NCI-H187 treated with DMSO at 0.1 percent for 48 hours (cell line): ENCODE measurements at places on chromosomes 5 and 9.

- no peak for DNase-seq
Measured at GRCh38 chr9:33351547-33351946, 50.8 kb downstream of the AQP7 start.

- no peak for DNase-seq
Measured at GRCh38 chr5:58751222-58751837, 168.5 kb downstream of the RAB3C start.

DNA sequence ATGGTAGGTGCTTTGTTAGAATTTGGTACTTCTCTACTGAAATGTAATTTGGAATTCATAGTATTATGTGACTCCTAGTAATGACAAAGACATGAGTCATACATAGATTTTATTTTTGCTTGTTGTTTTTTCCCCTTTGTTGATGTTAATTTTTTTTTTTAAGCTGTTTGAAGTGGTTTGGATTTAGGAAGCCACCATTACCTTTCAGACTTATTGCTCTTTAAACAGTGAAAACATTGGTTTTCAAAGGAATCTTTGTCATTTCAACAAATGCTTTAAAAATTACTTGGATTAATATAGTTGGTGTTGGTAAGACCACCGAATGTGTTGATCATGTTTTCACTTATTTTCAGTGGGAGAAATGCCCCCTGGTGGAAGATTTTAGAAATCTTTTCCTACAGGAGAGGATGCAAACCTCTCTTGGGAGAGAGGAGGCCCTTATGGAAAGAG lies 170.1 kb upstream of the PITX1 start:
- DNase-seq: no peak

DNA sequence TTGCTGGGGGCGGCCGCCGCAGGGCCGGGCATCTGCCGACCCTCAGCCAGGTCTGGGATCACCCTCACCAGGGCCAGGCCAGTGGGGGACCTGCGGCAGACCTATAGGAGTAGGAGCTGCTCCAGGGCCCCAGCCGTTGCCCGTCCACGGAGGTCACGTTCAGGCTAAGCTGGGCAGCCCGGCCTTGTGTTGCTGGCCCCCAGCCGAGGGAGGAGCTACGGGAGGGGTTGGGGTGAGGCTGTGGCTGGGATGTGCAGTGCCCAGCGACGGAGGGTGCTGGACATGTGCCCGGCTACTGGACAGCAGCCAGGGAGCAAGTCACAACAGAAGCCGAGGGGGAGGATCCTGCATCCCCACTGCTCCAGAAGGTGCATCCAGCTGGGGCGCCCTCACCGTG lies 39.6 kb upstream of the SLC6A19 start:
- no peak for DNase-seq

DNA sequence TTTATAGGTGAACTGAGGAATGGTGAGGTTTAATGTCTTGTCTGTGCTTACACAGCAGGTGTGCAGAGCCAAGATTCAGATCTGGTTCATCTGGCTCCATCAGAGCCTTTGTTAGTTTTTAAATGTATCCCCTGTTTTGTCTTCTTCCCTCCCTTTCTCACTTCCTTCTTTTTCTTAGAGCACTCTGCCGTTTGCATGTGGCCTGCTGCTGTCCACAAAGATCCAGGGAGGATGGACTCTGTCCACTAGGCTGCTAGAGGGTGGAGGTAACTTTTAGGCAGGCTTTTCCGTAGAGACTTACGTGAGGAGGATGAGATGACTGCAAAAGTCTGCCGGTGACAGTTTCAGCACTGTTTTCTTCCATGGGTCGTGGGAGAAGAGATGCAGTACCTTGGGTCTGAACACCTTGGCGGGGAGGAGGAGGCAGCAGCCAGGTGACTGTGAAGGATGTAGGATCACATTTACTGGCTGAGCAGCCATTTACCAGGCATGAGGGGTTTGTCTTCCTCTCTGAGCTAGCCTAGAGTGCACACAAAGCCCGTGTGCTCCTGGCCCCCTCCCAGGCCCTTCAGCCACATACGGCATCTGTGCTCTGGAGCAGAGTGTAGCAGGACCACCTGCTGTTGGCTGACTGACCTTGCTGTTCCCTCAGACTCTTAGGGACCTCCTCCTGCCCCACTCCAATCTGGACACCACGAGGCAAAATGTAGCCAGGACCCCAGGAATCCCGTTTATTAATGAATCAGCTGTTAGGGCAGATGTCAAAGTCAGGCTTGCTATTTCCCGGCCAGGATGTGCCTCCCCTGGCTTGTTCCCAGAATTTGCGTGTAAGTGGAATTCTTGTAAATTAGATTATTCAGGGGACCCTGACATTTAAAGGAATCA lies 1.8 kb downstream of the NTMT1 start:
- DNase-seq: no peak

GRCh38 chr5:173451031-173451430 lies 122.8 kb upstream of the STC2 start:
- no peak for DNase-seq

GRCh38 chr5:6411141-6411540 lies 32.8 kb upstream of the MED10 start:
- DNase-seq: no peak

DNA sequence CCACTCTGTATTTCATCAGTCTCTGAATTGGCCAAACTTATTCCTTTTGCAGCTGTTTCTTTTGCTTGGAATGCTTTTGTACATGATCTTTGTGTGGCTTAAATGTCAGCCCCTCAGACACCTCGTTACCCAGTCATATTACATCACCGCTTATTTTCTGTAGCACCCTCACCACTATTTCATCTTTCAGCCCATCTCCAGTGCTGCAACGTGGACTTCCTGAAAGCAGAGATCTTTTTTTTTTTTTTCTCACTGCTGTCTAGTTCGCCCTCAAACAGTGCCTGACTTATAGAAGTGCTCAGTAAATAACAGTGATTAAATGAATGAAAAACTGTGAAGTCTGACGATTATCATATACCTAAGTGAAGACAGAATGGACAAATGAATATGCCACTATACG lies 835 bp downstream of the SRA1 start:
- no peak for DNase-seq

DNA sequence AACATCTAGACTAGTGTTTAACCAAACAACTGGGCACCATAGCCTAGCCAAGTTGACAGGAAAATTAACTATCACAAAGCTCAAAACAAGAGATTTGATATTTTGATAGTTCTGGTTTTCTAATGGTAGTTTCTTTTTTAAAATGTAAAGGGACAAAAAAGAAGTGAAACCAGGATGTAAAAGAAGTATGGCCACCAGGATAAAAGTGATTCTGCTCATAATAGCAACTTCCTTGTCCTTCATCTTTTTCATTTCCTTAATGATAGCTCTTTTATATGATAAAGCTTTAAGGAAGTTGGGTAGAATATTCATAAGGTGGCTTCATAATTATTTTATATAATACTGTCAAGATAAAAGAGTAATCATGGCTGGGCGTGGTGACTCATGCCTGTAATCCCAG lies 139.1 kb downstream of the BASP1 start:
- DNase-seq: no peak

DNA sequence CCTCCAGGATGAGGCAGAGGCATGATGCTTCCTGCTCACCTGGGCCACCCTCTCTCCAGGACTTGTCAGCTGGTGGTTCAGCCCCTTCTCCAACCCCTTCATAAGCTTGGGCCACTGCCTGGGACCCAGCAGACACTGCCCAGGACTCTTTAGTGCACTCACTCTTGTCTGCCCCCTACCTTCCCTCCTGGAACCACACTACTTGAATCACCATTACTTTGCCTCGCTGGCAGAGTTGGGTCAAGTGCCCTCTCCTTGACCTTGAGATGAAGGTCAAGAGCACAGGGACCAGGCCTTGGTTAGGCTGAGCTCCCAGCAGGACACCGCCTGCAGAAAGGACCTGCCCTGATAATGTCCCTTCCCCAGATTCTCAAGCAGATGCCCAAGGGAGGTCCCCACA lies 8.5 kb upstream of the ENDOG start:
- no peak for DNase-seq

GRCh38 chr5:159727167-159727566 lies 189.1 kb upstream of the ADRA1B start:
- no peak for DNase-seq

- DNase-seq: no peak
Measured at GRCh38 chr9:27094640-27095298, 14.3 kb upstream of the TEK start.

- no peak for DNase-seq
Measured at GRCh38 chr5:127431977-127432585, 85.4 kb upstream of the PRRC1 start.

DNA sequence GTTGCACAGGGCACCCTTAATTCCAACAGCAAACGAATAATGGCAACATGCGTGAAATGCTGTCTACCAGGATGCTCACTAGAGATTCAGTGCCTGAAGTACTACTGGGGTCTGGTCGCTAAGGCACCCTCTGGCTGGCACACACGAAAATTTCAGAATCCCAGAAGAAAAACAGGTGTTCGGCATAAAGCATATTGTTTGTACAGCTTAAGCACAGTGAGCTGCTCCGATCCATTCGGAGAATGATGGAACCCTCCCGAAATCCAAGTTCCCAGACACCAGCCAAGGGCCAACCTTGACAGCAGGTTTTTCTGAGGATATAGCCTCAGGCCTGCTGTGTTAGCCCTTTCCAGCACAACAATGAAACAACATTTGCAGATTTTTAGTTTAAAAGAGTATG lies 61.4 kb upstream of the ALDH1B1 start:
- no peak for DNase-seq

- no peak for DNase-seq
Measured at GRCh38 chr9:132161743-132162184, at the start of gene NTNG2. NTNG2 (plus strand) TSS chr9:132162058; CDS start chr9:132166832, 4,774 bp downstream.

DNA sequence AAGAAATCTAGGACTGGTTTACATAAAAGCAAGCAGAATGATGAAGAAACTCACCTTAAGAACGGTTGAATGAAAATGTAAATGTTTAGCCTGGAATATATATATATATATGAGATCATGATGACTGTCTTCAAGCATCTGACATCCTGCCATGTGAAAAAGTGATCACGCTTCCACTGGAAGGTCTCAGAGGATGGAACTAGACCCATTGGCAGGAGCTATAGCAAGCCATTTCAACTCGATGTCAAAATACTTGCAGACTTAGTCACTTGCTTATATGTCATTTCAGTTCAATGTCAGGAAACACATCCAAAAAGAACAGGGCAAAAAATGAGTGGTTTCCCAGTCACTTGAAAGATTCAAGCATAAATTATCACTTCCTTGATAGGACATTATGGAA lies 22.2 kb upstream of the TMEM161B start:
- DNase-seq: no peak

GRCh38 chr9:37999588-38000189 lies 69.3 kb downstream of the SHB start:
- DNase-seq: no peak

- DNase-seq: no peak
Measured at GRCh38 chr9:123880420-123880819, 49.5 kb downstream of the DENND1A start.

DNA sequence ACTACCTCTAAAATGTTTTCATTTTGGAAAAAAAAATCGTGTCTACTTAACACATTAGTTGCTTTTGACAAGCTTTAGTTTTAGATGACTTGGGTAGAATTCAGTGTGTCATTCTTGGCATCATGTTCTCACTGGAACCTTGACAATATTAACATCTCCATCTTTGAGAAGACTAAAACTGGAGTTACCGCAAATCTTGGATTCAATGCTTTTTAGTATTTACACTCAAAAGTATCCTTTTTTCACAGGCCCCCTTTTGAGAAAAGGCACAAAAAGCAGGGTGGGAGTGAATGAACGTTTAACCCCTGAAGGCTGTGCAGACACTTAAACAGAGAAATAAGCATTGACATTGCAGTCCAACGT lies 549.1 kb downstream of the CSNK1G3 start:
- DNase-seq: no peak

GRCh38 chr5:14164164-14165163 lies 21.3 kb downstream of the TRIO start:
- DNase-seq: no peak

DNA sequence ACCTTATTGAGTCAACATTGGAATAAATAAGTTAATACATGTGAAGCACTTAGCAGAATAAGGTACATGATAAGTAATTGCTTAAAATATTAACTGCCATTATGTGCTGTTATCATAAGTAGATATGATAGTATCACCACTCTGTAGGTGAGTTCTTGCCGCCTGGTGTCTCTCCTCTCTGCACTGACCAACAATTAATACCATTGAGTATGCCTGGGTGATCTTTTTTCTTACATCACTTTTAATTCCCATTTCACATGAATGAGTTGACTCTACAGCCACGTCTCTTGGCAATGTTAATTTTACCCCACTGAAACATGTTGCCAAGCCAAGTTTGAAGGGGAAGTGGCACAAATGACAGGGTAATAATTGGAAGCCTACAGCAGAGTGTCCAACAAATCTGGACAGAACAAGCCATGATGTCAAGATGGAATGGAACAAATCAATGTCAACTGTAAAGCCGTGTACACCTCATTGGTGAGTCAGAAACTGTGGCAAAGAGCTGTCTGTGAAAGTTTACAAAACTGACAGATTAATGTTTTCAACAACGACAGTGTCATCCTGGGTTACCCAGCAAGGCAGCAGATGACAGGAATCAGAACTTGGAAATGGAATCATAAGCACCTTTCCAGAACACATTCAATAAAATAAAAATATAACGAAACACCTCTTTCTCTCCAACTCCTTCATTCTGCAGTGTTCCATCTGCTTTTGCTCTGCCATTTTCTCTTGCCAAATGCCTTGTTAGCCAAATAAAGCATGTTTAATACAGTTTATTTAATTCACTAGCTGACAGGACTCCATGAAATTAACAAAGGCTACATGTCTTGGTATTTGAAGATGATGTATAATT lies 330.9 kb downstream of the CTNND2 start:
- DNase-seq: no peak

GRCh38 chr9:133472277-133472645 lies 6.6 kb downstream of the SLC2A6 start:
- no peak for DNase-seq

- no peak for DNase-seq
Measured at GRCh38 chr9:306907-307306, 92.2 kb downstream of the DOCK8 start.

DNA sequence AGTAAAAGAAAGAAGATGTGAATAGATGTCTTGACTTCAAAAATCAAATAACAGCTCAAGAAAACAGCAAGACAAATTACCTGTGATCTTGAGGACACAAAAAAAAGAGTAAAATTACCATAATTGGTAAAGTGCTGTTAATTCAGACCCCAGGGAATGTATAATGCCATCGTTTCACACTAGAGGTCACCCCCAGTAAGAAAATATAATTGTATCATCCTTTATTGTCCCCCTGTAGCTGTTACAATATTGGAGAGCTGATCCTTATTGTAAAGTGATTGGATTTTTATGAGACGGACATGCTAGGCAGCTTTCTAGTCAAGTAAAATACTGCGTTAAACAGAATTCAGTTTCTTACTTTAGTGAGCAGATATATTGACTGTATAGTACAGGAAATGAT lies 377.0 kb downstream of the TLE1 start:
- DNase-seq: no peak
